ENCODE measurements at places on chromosomes 5 and 9. TPM values are rescaled to one million over a fixed set of nuclear protein-coding genes. Genes with fewer than 3 reads are reported as not detected.

DNA sequence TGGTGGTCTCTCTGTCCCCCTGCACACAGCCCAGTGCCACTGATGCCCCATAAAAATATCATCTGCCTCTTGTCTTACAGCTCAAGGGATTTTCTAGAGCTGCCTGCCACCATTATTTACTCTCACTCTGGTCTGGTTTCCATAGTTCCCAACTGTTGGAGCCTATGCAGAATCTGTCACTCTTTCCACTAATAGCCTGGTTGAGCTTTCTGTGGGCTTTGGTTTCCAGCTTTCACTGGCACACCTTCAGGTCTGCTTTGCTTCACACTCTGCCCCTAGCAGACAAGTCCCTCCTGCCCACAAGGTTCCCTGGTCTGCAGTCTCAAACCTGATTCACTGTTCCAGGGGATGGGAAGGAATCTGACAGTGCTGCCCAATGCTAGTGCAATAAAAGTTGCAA lies 103.0 kb upstream of the FTMT start:
- no peak overlapping the region for H3K27ac ChIP-seq
- H3K4me1 ChIP-seq, result no peaks in the 10 kb centered on the region
- DNase-seq, result no peak
- no peaks in the 10 kb centered on the region for H3K27me3 ChIP-seq

- H3K4me1 ChIP-seq, result no peaks in the 10 kb centered on the region
- no peak for DNase-seq
- H3K27ac ChIP-seq, result no peak overlapping the region
- H3K27me3 ChIP-seq, result peaks cover 13% of the 10 kb centered on the region
Measured at GRCh38 chr9:79201636-79202035, 370.1 kb upstream of the TLE4 start.

PCDHGA11 gene
- total RNA-seq, result 0.22 TPM

DNA sequence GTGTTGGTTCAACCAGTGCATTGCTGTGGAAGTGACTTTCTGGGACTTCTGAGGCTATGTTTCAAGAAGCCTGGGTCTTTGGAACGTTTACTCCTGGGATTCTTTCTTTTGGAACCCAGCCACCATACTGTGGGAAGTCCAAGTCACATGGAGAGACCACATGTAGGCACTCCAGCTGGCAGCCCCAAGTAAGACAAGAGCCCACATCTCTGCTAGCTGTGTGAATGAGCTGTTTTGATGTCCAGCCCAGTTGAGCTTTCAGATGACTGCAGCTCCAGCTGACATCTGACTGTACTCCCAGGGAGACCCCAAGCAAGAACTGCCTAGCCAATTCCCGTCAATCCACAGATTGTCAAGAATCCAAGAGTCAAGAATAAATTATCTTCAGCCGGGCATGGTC lies 60.1 kb upstream of the SPATA31D4 start:
- no peaks in the 10 kb centered on the region for H3K4me1 ChIP-seq
- no peak for DNase-seq
- H3K27ac ChIP-seq, result no peak overlapping the region
- H3K36me3 ChIP-seq, result no peaks in the 10 kb centered on the region

GRCh38 chr5:143541943-143542797 lies 138.7 kb upstream of the NR3C1 start:
- H3K27me3 ChIP-seq, result peaks cover 6% of the 10 kb centered on the region
- no peak overlapping the region for H3K4me3 ChIP-seq
- no peak overlapping the region for H3K27ac ChIP-seq

- no peaks in the 10 kb centered on the region for H3K4me1 ChIP-seq
- no peak for DNase-seq
- no peak overlapping the region for H3K4me3 ChIP-seq
Measured at GRCh38 chr9:37919246-37919955, 15.5 kb upstream of the SLC25A51 start.

DNA sequence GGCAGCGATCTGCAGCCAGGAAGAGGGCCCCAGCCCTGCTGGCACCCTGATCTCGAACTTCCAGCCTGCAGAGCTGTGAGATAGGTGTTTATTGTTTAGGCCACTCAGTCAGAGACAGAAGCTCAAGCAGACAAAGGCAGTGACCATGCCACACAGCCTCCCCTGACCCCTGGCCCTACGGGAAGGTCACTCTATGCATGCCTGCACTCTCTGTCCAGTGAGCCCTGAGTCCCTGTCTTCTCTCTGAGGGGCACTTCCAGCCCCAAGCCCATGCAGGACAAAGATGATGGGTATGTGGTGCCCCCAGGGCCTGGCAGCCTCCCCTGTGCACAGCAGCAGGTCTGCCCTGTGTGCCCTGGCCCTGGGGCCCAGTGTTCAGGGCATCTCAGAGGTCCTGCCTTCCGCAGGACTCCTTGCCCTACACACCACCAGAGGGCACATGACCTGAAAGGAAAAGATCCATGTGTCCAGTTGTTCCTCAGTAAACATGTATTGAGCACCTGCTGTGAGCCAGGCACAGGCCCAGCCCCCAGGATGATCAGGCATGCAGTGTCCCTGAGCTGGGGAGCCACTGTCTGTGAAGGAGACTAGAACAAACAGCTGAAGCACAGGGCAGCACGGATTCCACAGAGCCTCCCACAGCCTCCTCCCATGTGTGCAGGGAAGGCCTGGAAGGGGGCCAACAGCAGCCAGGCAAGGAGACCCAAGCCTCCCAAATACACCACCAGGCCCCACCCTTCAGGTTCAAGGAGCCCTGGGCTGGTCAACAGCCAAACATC lies 109.3 kb downstream of the ATPSCKMT start:
- no peak overlapping the region for H3K27ac ChIP-seq
- no peak for DNase-seq
- H3K27me3 ChIP-seq, result no peaks in the 10 kb centered on the region
- no peaks in the 10 kb centered on the region for H3K36me3 ChIP-seq

DNA sequence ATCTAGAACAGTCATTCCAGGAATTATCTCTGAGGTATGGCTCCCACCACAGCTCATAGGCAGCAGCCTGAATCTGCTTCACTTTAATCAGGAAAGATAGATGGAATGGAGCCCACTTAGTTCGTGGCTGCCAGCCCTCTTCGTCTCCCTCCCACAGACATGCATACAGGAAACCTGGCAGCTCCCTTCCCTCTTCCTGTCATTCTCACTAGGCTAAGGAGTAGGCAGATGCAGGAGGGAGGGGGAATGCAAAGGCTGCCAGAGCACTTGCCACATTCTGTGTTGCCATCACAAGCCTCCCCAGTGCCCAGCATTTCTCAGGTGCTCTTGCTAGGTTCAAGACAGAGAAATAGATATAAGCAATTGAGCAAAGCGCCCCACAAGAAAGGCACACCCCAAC lies 378.9 kb downstream of the ELAVL2 start:
- no peaks in the 10 kb centered on the region for H3K27me3 ChIP-seq
- H3K4me1 ChIP-seq, result no peaks in the 10 kb centered on the region
- H3K27ac ChIP-seq, result no peak overlapping the region
- peaks cover 1% of the 10 kb centered on the region for H3K36me3 ChIP-seq
- DNase-seq, result no peak
- H3K4me3 ChIP-seq, result no peak overlapping the region

GRCh38 chr9:113649054-113649453 lies 185.5 kb downstream of the RGS3 start:
- H3K36me3 ChIP-seq, result no peaks in the 10 kb centered on the region
- peaks cover 27% of the 10 kb centered on the region for H3K27me3 ChIP-seq
- no peak overlapping the region for H3K27ac ChIP-seq
- H3K4me3 ChIP-seq, result no peak overlapping the region
- DNase-seq, result no peak

DNA sequence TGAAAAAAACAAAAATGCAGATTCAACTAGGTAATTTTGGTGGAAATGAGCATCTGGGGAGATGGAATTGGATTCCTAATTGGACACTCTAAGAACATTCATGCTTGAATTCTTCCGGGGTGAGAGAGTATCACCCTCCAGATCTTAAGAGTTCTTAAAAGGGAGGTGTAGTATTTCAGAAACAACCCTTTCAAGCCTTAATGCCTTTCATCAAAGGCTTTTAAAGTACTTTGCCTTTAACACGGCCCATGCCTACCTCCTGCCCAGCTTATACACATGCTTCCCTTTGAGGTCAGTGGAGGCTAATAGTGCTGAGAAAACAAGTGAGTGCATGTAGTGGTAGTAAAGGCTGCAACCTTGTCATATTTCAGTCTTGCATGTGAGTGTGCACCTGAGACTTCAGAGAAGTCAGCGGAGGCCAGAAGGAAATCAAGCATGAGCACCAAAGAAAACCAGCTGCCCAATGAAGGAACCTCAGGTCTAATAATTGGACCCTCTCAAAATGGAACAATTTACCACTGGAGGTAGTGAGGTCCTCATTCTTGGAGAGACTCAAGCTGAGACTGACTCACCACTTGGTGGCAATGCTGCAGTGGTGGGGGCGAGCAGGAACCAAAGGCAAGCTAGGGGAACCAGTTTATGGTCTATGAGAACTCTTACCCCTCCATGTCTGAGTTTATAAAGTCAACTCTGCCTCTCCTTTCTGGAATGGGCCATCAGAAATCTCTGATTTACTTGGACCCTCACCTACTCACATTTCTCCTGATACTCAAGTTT lies 98.4 kb upstream of the GDNF start:
- DNase-seq, result no peak
- no peak overlapping the region for H3K27ac ChIP-seq
- H3K4me1 ChIP-seq, result no peaks in the 10 kb centered on the region
- no peaks in the 10 kb centered on the region for H3K27me3 ChIP-seq
- H3K36me3 ChIP-seq, result no peaks in the 10 kb centered on the region
- no peak overlapping the region for H3K4me3 ChIP-seq

DNA sequence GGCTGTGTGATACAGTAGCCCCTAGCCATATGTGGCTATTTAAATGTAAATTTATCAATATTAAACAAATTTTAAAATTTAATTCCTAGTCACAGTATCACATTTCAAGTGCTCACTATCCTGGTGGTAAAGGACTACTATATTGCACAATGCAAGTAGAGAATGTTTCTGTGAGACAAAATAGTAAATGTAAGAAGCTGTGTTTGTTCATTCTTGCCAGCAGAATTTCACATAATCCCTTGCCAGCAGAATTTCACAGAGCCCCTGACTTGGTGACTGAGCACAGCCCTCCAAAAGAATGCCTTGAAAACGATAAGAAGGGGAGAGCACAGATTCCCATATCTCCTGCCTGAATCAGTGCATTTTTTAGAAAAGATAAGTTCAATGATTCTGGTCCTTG lies 75.9 kb upstream of the SELENOP start:
- H3K4me1 ChIP-seq, result no peaks in the 10 kb centered on the region
- no peak overlapping the region for H3K27ac ChIP-seq
- no peak overlapping the region for H3K4me3 ChIP-seq
- H3K27me3 ChIP-seq, result peaks cover 6% of the 10 kb centered on the region
- no peak for DNase-seq

- no peak overlapping the region for H3K27ac ChIP-seq
- peaks cover 36% of the 10 kb centered on the region for H3K36me3 ChIP-seq
- peaks cover 50% of the 10 kb centered on the region for H3K4me1 ChIP-seq
- no peaks in the 10 kb centered on the region for H3K27me3 ChIP-seq
Measured at GRCh38 chr9:21813575-21814473, 11.4 kb downstream of the MTAP start.

HSD17B3 gene
- total RNA-seq, result not detected

GRCh38 chr5:173243831-173244305 lies 8.9 kb upstream of the NKX2-5 start:
- no peak overlapping the region for H3K27ac ChIP-seq
- H3K27me3 ChIP-seq, result peaks cover 84% of the 10 kb centered on the region

- no peaks in the 10 kb centered on the region for H3K27me3 ChIP-seq
- no peak overlapping the region for H3K27ac ChIP-seq
- H3K4me3 ChIP-seq, result no peak overlapping the region
- DNase-seq, result no peak
- no peaks in the 10 kb centered on the region for H3K4me1 ChIP-seq
- no peaks in the 10 kb centered on the region for H3K36me3 ChIP-seq
Measured at GRCh38 chr9:16205455-16205854, 652.6 kb downstream of the CCDC171 start.

FGF10 gene
- total RNA-seq, result not detected

GRCh38 chr9:112348257-112349007 lies 15.0 kb upstream of the PTBP3 start:
- H3K27me3 ChIP-seq, result no peaks in the 10 kb centered on the region
- no peaks in the 10 kb centered on the region for H3K36me3 ChIP-seq
- H3K4me1 ChIP-seq, result peaks cover 20% of the 10 kb centered on the region
- H3K4me3 ChIP-seq, result peak overlapping the region; percentile 77
- peak; percentile 81 for DNase-seq
- H3K27ac ChIP-seq, result peak overlapping the region; percentile 87

SOHLH1 gene
- total RNA-seq, result not detected

Measured in activated T-cell treated with anti-CD3 and anti-CD28 coated beads, Interleukin-2, amount 50 U/mL, for 72 hours (primary cell).